Activated naive CD8-positive, alpha-beta T cell treated with anti-CD3 and anti-CD28 coated beads, Interleukin-2, amount 50 U/mL, for 24 hours (primary cell): ENCODE measurements at places on chromosomes 2 and 18.

- H3K4me1 ChIP-seq, result peaks cover 39% of the 10 kb centered on the region
- DNase-seq, result no peak
- peaks cover 20% of the 10 kb centered on the region for H3K36me3 ChIP-seq
- H3K27me3 ChIP-seq, result no peaks in the 10 kb centered on the region
- H3K27ac ChIP-seq, result peak overlapping the region; percentile 46
These were observed 7.7 kb downstream of the RASGRP3 start for GRCh38 chr2:33484042-33484621.

DNA sequence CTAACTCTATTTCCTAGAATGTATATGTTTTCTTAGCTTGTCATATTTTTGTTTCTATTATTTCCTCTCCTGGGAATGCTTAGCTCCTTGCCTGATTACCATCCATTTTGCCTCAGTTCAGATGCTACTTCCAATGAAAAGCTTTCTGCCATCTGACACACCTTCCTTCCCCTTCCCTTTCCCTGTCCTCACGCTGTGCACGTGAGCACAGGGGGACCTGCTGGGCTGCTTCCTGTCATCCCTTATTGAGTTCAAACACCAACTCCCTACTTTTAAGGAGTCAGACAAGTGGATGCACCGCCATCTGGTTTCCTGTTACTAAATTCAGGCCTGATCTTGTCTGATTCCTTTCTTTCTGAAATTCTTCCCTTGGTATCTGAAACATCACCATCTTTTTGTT is 2.4 kb upstream of the INO80C start:
- H3K4me1 ChIP-seq, result peaks cover 31% of the 10 kb centered on the region
- no peaks in the 10 kb centered on the region for H3K36me3 ChIP-seq
- peaks cover 2% of the 10 kb centered on the region for H3K27me3 ChIP-seq
- H3K4me3 ChIP-seq, result no peak overlapping the region
- H3K27ac ChIP-seq, result no peak overlapping the region

GRCh38 chr2:105734762-105735538 is 9.8 kb upstream of the NCK2 start:
- no peaks in the 10 kb centered on the region for H3K27me3 ChIP-seq
- no peak overlapping the region for H3K27ac ChIP-seq
- H3K36me3 ChIP-seq, result no peaks in the 10 kb centered on the region
- H3K4me3 ChIP-seq, result no peak overlapping the region
- H3K4me1 ChIP-seq, result peaks cover 51% of the 10 kb centered on the region

DNA sequence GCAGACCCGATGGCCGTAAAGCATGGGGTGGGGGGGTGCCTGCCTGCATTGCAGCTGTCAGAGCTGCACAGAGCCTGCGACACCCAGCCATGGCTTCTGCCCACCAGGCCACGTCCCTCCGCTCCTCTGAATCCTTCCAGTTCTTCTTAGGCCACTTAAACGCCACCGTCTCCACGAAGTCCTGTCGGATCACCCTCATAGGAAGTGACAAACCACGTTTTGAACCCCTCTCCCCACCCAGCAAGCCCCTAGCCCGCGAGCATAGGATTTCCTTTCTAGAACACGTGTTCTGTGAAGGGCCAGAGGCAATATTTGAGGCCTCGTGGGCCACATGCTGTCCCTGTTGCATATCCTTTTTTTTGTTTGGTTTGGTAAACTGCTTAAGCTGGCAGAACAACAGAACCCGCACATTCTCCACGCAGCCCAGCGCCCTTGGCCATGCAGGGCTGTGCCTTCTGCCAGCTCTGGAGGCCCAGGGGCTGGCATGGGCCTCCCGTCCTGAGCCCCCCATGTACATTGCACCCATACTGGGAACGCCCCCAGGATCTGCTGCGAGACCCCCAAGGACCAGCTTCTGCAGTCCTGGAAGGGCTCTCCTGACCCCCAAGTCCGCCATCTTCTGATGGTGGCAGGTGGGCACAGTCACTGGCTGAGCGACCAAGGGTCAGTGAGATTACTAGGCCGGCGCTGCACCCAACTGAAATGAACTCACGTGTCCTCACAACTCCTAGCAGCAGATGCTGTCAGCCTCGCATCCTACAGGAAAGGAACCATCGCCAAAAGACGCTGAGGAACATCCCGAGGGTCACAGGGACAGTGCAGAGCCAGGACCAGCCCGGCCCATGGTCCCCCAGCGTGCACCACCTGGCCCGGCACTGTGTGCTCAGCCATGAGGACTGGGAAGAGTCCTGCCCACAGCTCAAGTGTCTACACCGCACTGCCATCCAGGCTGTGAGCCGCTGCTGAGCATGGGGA is 35.1 kb downstream of the ADI1 start:
- DNase-seq, result no peak
- H3K4me1 ChIP-seq, result peaks cover 4% of the 10 kb centered on the region
- no peak overlapping the region for H3K27ac ChIP-seq

DNA sequence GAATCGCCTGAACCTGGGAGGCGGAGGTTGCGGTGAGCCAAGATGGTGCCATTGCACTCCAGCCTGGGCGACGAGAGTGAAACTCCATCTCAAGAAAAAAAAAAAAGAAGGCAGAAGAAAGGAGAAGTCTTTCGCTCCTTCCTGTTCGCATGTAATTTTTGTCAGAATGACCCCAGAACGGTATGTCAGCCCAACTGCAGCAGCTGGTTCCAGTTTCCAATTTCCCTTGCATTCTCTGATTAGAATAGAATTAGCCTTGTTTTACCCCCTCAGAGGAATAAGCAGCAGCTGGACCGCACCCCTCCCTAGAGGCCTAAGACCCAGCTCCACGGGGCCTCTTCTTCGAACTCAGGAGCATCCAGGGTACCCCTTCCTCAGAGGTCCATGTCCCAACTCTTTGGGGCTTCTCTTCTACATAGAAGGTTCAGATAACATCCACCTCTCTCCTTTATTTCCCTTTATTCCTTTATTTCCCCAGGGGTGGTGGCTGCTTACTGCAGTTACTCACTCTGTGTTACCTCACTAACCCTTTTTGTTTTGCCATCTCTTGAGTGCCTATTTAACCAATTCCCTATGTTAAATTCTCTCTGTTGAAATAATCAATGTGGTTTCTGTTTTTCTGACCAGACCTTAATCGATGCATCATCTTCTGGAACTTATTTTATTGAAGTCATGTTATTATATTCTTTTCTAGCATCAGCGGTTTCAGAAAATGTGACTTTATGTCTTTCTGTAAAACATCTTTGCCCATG is 7.2 kb upstream of the PUM2 start:
- no peak for DNase-seq
- no peaks in the 10 kb centered on the region for H3K27me3 ChIP-seq
- peaks cover 3% of the 10 kb centered on the region for H3K4me1 ChIP-seq
- H3K36me3 ChIP-seq, result no peaks in the 10 kb centered on the region

GRCh38 chr2:72894514-72894913 is 7.3 kb downstream of the SPR start:
- peaks cover 55% of the 10 kb centered on the region for H3K27me3 ChIP-seq
- peaks cover 2% of the 10 kb centered on the region for H3K4me1 ChIP-seq
- DNase-seq, result no peak
- no peak overlapping the region for H3K27ac ChIP-seq

- H3K4me1 ChIP-seq, result no peaks in the 10 kb centered on the region
- H3K36me3 ChIP-seq, result no peaks in the 10 kb centered on the region
- H3K27me3 ChIP-seq, result peaks cover 10% of the 10 kb centered on the region
- H3K4me3 ChIP-seq, result no peak overlapping the region
These were observed 147.5 kb upstream of the BCL2L11 start for GRCh38 chr2:110973262-110973661.

- H3K27me3 ChIP-seq, result no peaks in the 10 kb centered on the region
- no peaks in the 10 kb centered on the region for H3K36me3 ChIP-seq
- no peaks in the 10 kb centered on the region for H3K4me1 ChIP-seq
- no peak overlapping the region for H3K27ac ChIP-seq
- DNase-seq, result no peak
- no peak overlapping the region for H3K4me3 ChIP-seq
These were observed 1.7 kb upstream of the MYOM1 start for GRCh38 chr18:3221496-3221895.

GRCh38 chr18:31162419-31162793 is 250 bp downstream of the DSC1 start:
- peak overlapping the region; percentile 73 for H3K27ac ChIP-seq
- H3K4me1 ChIP-seq, result peaks cover 8% of the 10 kb centered on the region
- peak overlapping the region; percentile 59 for H3K4me3 ChIP-seq
